ENCODE measurements at places on chromosomes 5 and 9.

- no peak for DNase-seq
These were observed 5.1 kb upstream of the PTBP3 start for GRCh38 chr9:112338561-112338960.

DNA sequence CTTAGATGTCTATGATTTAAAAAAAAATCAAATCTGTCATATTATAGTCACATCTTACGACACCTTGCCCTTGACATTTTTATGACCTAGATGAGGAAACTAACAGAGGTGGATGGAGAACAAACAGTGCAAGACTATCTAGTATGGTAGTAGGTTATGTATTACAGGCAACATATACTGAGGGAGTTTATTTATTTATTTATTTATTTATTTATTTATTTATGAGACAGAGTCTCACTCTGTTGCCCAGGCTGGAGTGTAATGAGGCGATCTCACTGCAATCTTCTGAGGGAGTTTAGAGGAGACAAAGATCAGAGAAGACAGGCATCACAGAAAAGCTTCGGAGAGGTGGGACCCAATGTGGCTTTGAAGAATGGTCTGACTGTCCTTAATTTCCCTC lies 4.5 kb upstream of the PBX3 start:
- DNase-seq = no peak

GRCh38 chr5:97383996-97384395 lies 200.9 kb upstream of the RIOK2 start:
- DNase-seq = no peak

DNA sequence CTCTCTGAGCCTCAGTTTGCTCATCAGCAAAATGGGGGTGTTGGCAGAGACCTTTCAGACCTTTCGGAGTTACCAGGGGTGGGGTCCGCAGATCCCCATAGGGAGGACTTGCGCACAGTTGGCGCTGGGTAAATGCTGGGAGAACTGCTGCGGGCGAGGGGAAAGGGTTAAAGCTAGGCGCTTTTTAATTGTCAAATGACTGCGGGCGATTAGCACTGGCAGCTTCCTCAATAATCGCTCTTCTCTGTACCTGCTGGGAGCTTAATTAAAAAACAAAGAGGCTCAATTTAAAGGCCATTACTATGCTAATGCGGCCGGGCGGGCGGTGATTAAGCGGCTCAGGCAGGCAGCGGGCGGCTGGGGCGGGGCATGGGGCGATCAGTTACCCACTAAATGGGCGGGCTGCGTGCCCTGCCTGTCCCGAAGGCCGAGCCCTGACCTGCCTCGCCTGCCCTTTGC lies 63.0 kb downstream of the LMX1B start:
- DNase-seq = no peak

- DNase-seq = no peak
These were observed 294.7 kb upstream of the TNC start for GRCh38 chr9:115412656-115413055.

DNA sequence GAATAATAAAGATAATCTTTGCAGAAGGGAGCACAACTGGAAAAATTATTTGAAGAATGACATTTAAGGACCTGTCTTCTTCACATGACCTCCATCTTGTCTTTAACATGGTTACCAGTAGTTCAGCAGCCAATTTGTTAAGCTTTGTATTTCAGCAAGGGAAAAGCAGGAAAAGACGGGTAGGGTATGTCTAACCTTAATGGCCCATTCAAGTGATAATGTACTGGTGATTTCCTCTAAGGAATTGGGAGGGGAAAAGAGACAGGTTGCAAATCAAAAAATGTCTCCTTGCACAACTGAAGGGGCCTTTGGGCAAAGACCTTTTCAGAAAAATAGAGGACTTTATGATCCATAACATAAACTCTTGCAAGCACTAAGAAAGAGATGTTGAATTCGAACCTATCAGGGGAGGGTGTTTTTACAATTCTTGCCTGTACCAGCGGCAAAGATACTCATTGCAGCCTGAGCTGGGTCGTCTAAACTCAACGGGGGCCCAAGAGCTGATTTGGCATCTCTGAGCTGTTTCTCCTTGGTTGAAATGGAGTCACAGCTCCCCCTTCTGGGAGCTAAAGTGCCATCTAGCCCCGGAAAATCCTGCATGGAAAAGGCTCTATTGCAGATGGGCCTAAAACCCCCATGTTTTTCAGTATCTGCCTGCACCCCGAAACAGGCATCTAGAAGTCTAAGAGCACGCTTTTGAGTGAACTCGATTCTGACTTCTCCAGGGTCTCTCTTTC lies 3.8 kb downstream of the BRINP1 start:
- no peak for DNase-seq

DNA sequence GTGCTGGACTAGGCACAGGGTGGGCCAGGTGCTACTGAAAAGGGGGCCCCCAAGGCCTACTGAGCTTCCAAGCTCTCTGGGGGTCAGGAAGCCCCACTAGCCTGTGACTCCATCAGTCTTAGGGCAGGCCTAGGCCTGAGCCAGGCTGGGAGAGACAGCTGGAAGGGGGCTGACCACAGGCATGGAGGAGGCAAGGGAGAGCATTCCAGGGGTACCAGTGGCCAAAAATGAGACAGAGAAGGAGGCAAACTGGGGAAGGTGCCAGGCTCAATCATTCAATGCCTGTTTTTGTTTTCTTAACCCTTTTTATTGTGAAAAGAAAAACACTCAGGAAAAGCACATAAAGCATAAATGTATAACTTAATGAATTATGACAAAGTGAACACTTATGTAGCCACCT lies 26.2 kb upstream of the TCF7 start:
- no peak for DNase-seq

DNA sequence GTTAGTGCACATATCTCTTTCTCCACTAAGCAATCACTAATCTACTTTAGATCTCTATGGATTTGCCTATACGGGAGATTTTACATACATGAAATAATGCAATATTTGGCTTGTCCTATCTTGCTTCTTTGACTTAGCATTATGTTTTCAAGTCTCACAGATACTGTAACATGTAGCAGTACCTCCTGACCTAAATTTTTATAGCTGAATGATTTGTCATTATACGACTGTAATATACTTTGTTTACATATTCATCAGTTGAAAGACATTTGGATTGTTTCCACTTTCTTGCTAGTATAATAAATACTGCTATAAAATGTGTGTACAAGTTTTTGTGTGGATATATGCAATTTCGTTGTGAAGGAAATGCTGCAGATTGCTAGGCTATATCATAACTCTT lies 1520.8 kb upstream of the CDH6 start:
- no peak for DNase-seq

GRCh38 chr5:122773619-122774018 lies 1.3 kb upstream of the SNX2 start:
- DNase-seq = no peak
